Liver (tissue), 10 donors: ENCODE measurements at places on chromosomes 7 and 10.

DNA sequence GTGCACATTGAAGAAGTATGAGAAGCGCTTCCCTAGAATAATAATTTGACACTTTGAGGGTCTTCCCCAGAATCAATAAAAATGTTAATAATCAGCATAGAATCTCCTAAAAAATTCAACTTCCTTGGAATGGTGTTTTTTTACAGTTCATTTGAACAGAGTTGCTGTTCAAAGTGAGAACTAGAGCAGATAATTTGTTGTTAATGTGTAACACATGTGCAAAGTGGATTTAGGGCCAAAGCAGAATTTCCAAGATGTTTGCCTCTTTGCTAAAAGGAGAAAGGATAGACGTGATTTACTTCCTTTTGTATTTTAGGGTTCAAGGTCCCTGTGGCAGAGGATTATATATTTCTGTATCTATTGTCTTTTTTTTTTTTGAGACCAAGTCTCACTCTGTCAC, 73.8 kb downstream of the ZNF277 start:
- DNase-seq = no peak

GRCh38 chr10:123807444-123808035, 84.1 kb downstream of the CPXM2 start:
- DNase-seq = no peak

DNA sequence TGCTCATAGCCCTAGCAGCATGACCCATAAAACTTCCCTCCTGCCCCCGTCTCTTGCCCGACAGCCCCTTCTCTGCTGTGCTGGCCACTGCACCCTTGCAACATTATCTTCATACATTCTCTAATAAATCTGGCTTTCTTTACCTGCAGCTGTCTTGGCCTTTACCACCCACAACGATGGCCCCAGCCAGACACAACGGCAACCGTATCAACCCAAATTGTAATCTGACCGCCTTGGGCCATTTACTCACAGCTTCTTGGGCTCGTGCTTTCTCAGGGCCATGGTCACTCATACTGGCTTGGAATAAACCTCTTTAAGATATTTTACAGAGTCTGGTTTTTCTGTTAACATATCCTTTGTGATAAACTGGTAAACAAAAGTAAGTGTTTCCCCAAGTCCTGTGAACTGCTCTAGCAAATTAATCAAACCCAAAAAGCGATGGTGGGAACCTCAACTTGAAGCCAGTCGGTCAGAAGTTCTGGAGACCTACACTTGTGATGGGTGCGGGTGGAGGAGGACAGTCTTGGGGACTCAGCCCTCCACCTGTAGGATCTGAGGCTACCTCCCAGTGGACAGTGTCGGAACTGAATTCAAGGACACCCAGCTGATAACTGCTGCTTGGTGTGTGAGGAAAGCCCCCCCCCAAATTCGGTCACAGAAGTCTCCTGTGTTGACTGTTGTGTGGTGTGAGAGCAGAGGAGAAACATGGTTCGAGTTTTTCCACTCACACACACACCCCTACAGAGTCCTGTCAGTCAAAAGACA, 87.6 kb upstream of the ATP6V0A4 start:
- no peak for DNase-seq

GRCh38 chr7:2146676-2147472, 85.9 kb downstream of the MAD1L1 start:
- no peak for DNase-seq

DNA sequence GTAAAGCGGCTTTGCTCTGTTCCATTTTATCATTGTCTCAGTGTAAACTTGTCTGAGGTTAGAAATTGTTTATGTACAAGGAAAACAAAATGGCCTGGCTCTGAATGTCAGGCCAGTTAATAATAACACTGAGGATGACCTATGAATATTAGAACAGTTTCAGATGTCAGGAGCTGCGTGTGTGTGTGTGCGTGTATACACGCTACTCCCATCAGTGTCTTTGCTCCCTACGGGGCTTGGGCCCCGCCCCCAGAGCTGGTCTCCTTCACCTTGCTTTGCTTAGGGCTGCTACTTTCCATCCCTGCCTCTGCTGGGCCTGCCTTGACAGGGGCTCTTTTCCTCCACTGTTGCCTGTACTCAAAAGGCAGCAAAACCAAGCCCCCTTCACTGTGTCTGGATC, 142.3 kb upstream of the BET1 start:
- no peak for DNase-seq

GRCh38 chr10:100506596-100507356, 12.9 kb downstream of the SEC31B start:
- no peak for DNase-seq

DNA sequence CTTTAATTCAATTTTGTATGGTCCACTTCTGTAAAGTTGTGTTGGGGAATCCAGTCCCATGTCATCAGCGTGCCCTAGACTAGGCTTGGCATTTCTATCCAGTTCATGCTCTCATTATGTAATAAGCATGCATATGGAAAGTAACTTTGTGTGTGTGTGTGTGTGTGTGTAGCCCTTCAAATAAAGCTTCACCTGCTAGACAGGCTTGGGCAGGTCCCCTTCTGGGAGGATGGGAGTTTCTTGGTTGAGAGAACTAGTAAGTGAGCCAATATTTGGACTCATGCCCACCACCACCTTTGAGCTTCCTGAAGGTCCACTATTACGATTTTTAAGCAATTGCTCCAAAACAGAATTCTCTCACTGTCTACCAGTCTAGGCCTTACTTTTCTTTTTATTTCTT, 6.9 kb downstream of the BZW2 start:
- no peak for DNase-seq

DNA sequence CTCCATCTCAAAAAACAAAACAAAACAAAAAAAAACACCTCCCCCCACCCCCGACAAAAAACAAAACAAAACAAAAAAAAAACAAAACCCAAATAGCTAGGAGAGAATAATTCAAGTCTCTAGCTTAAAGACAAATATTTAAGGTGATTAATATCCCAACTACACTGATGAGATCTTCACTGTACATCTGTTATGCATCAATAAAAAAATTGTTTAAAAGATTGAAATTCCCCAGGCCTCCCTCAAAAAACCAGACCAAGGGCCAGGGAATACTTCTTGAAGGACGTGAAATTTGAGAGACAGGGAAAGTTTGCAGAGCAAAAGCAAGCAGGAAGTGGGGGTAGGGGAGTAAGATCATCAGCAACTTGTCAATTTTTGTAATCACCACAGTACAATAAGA, 232.6 kb downstream of the REEP3 start:
- no peak for DNase-seq

DNA sequence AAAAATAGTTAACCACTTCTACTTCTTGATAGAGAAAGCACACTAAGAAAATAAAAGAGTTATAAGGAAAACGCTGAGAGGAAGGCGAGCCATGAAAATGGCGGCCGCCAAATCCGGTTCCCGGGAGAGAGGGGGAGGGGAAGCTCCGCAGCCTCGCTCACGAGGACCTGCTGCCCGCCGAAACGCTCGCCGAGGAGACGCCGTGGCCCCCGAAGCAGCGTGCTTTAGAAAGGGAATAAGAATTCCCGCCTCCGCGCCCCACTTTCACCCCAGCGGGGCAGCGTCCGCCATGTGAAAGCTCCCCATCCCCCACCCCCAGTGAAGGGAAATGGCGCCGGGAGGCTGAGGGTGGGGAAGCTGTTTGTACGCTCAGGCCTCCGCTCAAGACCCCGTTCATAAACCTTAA, 505 bp downstream of the HNRNPA2B1 start:
- DNase-seq = peak; percentile 83

DNA sequence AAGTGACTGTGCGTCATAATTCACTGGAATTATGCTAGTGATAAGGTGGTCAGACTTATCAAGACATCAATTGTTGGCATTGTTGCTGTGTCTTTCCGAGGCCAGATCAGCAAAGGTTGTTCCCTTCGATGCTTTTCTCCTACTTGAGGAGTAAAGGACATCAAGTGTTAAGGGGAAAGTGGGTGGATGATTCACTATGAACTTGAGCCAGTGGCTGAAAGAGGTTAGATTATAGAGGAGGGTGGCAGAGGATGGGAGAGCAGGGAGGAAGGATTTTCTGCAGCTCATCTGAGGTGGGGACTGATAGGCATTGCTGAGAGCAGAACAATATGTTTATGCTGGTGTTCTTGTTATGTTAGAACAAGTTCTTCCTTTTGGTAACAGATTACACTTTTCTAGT, 131.4 kb upstream of the AGR3 start:
- no peak for DNase-seq

GRCh38 chr10:92486637-92487036, 87.3 kb downstream of the IDE start:
- DNase-seq = no peak

GRCh38 chr10:83926606-83927005, 212.7 kb upstream of the GHITM start:
- no peak for DNase-seq

GRCh38 chr7:13560441-13560840, 429.0 kb downstream of the ETV1 start:
- DNase-seq = no peak

DNA sequence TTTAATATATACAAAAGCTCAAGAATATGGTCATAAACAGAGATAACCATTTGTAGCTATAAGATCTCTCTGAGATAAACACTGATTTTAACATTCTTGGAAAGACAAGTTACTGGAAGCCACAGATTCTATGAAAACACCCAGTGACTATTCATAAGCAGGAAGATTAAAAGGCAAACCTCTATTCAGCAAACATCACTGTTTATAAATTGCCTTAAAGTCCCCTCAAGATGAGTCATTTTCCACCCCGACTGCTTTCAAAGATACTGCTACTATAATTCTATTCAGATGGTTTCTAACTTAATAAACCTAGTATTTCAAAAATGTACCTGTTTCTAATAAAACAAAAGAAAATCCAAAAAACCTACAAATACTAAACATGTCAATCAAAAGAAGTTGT, 21.0 kb downstream of the TM9SF3 start:
- no peak for DNase-seq

DNA sequence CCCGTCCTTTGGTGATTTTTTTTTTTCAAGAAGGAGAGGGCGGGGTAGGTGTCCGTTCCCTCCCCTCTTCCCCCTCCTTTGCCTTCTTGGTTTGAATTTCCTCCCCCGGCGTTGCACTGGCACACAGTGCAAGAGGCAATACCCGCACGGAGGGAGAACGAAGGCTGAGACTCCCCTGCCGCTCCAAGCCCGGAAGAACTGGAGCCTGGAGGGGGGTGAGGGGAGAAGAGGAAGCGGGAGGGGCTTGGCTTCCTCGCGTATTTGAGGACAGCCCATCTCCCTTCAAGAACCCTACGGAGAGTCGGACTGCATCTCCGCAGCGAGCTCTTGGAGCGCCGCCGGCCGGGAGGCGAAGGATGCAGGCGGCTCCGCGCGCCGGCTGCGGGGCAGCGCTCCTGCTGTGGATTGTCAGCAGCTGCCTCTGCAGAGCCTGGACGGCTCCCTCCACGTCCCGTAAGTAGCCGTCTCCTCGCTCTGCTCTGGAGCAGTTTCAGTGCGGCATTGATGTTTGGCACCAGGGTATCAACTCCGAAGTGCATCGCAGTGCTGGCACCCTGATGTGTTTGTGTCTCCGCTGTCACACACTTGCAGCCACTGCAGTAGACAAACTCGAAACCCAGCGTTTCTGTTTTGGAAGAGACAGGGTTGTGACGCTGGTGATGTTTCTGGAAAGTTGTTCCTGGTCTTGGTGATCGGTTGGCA, at the start of gene CNTNAP2:
Gene CNTNAP2, plus strand, starts transcription at position 281 of the 702 bp plus-strand sequence. Its CDS starts 76 bp downstream, at position 357.
- no peak for DNase-seq

DNA sequence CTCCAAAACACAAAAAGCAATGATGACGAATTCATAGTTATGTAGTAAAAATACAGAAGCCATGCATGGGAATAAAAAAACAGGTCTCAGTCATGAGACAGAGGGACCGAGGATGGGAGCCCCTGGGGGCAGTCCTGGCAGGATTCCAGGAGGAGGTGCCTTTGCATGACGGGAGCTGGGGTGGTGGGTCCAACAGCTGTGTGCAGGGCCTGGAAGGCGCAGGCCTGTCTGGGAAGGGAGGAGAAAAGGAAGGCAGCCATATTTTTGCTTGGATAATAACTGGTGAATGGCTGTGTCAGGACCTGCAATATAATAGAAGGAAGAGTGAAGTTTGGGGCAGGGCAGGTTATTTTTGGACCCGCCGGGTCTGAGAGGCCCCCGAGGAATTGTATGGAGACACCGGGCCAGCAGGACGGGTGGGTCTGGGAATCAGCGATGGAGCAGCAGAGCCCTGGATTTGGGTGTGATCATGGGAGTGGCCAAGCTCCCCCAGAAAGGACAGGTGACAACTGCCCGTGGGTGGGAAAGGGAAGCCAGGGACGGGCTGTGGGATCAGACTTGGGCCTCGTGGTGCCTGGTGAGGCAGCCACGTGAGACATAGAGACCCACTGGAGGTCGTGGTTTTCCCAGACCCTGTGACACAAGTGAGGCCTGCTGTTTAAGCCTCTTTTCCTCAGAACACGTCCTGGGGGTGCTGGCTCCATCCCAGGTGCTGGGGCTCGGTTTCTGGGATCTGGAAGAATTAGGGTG, 2.9 kb upstream of the JAKMIP3 start:
- no peak for DNase-seq

GRCh38 chr7:150854066-150855000, 2.0 kb downstream of the AOC1 start:
- DNase-seq = peak; percentile 27

DNA sequence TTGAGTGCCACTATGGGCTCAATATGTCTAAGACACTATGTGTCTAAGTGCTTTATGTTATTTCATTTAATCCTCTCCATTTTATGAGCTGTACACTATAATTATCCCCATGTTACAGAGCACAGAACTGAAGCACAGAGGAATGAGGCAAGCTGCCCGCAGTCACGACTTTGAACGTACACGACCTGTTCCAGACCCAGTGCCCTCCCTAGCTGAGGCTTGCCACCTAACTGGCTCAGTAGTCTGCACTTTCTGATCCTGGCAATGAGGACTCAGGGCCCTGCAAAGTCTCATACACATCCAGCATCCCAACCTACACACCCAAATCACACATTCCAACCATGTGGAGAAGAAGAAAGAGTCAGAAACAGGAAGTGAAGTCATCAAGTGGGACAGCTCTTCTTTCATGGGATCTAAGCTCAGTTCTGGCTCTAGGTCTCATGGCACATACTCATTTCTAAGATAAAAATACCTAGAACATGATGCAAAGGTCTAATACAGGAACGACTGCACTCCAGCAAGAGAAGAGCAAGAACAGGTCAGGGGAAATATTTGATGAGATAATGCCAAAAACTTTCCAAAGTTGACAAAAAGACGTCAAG, 42.4 kb upstream of the DDC start:
- no peak for DNase-seq

GRCh38 chr7:85115862-85116261, 71.0 kb downstream of the SEMA3D start:
- DNase-seq = no peak

GRCh38 chr10:130283219-130283545, 147.0 kb downstream of the GLRX3 start:
- no peak for DNase-seq

- no peak for DNase-seq
Observed at GRCh38 chr7:23396222-23397015, 73.9 kb downstream of the IGF2BP3 start.
